ENCODE measurements at places on chromosomes 2 and 18.

DNA sequence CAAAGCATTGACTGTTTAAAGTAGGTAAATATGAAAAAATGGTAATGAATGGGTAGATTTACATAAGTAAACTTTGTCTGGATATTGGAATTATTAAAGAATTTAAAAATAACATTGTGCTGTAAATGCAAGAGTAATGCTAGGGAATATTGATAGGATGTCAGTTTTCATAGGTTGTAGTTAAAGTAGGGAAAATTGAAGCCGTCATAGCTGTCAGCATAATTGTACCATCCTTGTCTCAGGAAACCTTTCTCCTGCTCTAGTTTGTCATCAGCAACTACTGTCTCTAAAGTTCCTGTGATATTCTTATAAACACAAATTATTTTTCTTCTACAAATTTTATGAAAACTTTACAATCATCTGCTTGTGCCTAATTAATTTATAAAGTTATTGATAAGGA, 10.1 kb upstream of the SPAG16 start:
- DNase-seq: no peak

GRCh38 chr2:108594132-108594981, 60.1 kb downstream of the LIMS1 start:
- DNase-seq: peak; percentile 38

GRCh38 chr2:126543081-126543480, 112.9 kb upstream of the GYPC start:
- DNase-seq: no peak

DNA sequence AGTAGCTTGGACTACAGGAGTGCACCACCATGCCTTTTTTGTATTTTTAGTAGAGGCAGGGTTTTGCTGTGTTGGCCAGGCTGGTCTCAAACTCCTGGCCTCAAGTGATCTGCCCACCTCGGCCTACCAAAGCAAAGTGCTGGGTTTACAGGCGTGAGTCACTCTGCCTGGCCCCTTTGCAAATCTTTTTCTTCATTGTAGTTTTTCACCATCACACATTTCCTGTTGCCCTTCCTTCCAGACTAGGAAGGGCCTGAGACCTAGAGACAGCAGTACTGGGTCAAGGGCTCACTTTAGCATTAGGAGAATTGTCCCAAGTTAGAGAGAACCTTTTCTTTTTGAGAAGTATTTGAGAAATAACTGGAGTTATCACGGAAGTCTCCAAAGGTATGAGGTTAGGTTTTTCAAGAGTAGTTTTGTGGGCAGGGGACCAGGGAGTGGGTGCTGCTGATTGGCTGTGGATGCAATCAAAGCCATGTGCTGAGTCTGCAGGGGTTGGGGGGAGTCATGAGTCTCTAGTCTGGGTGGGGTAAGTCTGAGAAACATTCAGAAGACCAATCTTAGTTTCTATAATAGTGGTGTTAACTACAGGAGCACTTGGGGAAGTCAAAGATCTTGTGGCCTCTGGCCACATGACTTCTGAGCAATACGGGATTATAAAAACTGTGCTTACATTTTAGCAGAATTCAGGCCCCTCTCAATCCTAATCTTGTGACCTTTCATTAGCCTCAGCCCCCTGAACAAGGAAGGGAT, 23.7 kb downstream of the B3GNT2 start:
- no peak for DNase-seq

DNA sequence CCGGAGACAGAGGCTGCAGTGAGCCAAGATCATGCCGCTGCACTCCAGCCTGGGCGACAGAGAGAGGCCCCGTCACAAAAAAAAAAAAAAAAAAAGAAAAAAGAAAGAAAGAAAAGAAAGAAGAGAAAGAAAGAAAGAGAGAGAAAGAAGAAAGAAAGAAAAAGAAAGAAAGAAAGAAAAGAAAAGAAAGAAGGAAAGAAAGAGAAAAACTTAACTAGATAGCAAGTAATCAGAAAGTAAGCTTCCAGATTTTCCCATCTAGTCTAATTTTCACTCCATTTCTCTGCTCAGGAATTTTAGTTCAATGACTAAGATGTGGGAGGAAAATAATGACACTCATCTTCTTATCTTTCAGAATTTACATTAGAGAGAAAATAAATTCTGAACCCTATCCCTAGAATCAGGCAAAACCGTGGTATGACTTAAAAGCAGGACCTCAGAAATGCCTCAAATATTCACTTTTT, 2.4 kb downstream of the GFPT1 start:
- no peak for DNase-seq

DNA sequence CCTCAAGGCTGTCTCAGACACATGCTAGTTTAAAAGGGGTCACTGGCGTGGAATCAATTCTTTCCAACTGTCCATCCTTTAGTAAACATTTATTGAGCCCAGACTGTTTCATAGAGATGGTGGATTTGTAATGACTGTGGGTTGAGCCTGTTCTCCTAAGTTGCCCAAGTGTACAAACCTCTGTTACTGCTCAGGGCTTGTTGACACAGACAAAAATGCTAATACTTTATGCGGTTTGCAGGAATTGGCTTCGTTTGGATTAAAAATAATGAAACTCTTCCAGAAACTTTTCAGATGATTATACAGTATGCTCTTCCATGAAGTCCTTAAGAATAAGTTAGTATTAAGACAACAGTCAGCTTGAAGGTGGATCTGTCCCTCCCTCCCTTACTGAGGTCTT, 83.6 kb upstream of the MGAT5 start:
- DNase-seq: no peak

DNA sequence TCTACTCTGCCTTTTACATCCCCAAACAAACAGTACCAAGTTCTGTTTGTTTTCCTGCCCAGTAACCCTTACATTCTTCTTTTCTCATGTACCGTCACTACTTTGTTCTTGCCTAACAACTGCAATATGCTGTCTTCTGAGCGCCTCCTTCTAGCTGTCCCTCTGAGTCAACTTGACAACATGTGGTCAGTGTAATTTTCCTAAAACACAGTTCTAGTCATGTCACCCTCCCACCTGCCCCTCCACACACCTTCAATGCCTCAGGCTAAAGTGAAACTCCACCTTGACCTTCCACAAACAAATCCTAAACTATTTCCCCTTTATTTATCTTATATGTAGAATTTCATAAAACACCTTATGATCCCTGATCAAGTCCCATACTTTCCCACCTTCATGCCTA, 124.6 kb upstream of the CD302 start:
- DNase-seq: no peak
